H9 (cell line): ENCODE measurements at places on chromosomes 11 and 22. TPM values are rescaled to one million over a fixed set of nuclear protein-coding genes. Genes with fewer than 3 reads are reported as not detected.

DNA sequence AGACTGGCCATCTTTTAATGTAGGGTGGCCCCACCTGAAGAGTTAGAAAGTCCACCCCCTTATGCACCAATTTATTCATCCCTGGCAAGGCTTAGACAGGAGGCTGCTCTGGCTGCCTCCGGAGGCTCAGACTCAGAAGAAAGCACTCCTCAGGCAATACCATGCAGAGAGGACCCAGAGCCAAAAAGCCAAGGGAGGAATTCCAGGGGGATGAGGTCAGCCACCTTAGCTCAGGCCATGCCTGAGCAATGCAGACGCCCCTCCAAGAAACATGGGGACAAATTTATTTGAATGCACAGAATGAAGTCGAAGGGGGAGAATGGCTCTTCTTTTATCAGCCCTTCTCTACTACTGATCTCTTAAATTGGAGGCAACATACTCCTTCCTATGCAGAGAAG is 39.7 kb upstream of the GLYAT start:
- no peaks in the 10 kb centered on the region for H3K27me3 ChIP-seq
- H3K4me1 ChIP-seq = no peaks in the 10 kb centered on the region
- H3K27ac ChIP-seq = no peak overlapping the region
- no peak for DNase-seq
- no peak overlapping the region for H3K4me3 ChIP-seq

DNA sequence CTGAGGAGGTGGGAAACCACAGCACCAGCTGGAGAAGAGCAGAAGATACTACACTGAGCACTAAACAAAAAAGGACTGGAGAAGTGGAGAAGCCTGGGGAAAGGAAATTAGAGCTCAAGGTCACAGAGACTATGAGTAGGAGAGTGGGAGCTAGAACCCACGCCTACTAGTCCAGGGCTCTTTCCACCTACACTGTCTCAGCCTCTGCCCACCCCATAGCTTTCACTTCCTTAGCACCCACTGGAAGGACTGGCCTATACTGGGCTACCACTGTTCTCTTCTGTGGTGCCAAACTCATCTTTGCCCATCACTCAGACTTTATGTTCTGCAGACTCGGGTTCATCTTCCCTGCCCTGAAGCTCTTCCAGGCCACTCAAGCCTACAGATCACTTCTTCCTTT is 94.3 kb upstream of the PHOX2A start:
- no peaks in the 10 kb centered on the region for H3K27me3 ChIP-seq
- H3K4me1 ChIP-seq = no peaks in the 10 kb centered on the region

The FBLN1 gene
- 137 and 140 TPM in 2 replicates for total RNA-seq

The HTATIP2 gene
- 32.8 and 33.6 TPM in 2 replicates for total RNA-seq

DNA sequence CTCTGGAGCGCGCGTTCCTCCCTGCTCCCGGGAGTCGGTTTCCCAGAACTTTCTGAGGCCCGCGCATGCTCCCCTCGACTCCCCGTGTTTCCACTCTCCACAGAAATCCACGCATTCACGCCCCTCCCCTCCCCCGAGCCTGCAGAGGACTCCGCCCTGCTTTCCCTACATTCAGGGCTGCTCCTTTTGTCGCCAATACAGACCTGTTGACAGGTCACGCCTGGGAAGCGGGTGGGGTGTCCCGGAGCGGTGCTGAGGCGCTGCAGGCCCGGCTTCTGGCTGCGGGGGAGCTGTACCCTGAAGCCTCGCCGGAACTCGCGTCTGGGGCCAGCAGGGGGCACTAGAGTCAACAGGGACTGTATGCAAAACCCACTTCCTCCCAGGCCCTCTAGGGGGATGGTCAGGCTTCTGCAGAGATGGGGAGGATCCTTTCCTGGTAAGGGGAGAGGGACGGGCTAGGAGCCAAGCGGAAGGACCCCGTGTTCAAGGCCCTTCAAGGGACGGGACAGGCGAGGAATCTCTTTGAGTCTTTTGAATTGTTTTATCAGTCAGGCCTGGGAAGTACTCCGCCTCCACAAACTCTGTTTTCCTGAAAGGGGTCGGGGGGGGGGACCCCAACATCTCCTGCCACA is at the start of gene PRAME:
Gene PRAME, minus strand, starts transcription at position 294 of the 632 bp plus-strand sequence. CDS start 2,433 bp downstream, outside the sequence.
- no peaks in the 10 kb centered on the region for H3K4me1 ChIP-seq
- H3K27ac ChIP-seq = no peak within 1 kb of the TSS

GRCh38 chr22:48929276-48929790 is 898.3 kb downstream of the BRD1 start:
- H3K4me1 ChIP-seq = no peaks in the 10 kb centered on the region
- H3K4me3 ChIP-seq = no peak overlapping the region
- H3K27me3 ChIP-seq = peaks cover 3% of the 10 kb centered on the region; the same call in 1 of the 2 replicates

The SMC1B gene
- 0.11 TPM in 1 of 2 replicates, not detected in the other for total RNA-seq

The OLFML1 gene
- not detected in 2 replicates for total RNA-seq

DNA sequence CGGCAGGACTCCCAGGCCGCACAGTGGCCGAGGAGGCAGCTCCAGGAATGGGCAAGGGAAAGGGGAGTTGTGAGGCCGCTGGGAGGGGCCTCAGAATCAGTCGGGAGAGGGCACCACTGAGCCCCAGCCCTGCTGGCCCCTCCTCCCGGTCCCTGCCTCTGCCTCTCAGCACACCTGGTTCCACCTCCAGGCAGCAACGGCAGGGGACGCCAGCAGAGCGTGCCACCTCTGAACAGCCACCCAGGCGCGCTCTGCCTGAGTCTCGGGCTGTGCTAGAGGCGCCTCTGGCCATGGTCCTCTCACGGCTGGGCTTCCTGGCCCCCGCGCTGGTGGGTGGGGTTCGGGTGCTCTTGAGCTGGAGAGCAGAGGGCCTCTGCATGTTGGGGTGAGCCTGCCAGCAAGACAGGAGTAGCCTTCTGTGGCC is 33.0 kb downstream of the MOB2 start:
- peak; percentile 92 for DNase-seq
- H3K4me3 ChIP-seq = no peak overlapping the region
- peaks cover 6% of the 10 kb centered on the region; the same call in 2 of the 3 replicates for H3K36me3 ChIP-seq
- H3K27ac ChIP-seq = no peak overlapping the region
- no peaks in the 10 kb centered on the region for H3K27me3 ChIP-seq

The RAB39A gene
- 9.2 and 9.7 TPM in 2 replicates for total RNA-seq

The VPREB3 gene
- 0.50 TPM in 2 replicates for total RNA-seq

DNA sequence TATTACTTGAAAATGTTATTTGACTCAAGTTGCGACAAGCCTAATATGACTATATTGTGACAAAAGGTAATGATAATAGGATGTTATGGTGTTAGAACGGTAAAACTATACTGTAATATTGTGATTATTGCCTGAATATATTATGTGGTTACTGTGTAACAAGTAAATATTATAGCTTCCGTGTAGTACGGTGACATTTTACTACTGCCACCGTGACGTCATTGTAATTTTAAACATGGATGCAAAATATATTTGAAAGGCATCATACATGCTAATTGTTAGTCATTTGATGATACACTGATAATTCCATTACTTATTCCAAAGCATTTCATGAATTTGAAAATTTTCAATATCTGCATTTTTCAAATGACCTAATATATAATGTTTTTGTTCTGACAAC is 2.5 kb downstream of the ELP4 start:
- H3K4me1 ChIP-seq = no peaks in the 10 kb centered on the region
- 0 out of 2 replicates have a peak, but pooled peaks cover 3% of the 10 kb centered on the region for H3K36me3 ChIP-seq
- H3K4me3 ChIP-seq = no peak overlapping the region

DNA sequence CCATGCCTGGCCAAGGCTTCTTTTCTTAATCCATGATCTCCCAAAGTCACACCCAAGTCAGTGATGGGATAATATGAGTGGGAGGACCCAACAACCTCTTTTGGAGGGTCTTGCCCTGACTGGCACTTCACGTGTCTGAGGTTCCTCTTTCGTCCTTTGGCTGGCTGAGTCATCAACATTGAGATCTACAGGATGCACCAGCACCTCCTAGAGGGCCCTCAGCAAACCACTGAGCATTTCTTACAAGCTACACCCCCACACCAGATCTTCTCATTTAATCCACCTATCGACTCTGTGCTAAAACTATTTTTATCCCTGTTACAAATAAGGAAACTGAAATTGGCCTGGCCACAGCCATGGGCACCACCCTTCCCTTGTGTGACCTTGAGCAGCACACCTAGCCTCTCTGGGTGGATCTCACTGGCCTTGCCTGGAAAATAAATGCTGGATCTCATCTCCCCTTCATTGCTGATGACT is 63.4 kb downstream of the FLI1 start:
- no peaks in the 10 kb centered on the region for H3K36me3 ChIP-seq
- H3K27me3 ChIP-seq = no peaks in the 10 kb centered on the region
- H3K4me1 ChIP-seq = peaks cover 7% of the 10 kb centered on the region; the same call in 1 of the 2 replicates
- no peak overlapping the region for H3K4me3 ChIP-seq
- no peak overlapping the region for H3K27ac ChIP-seq
- DNase-seq = peak; percentile 58

- DNase-seq = no peak
- H3K27me3 ChIP-seq = no peaks in the 10 kb centered on the region
- no peak overlapping the region; the same call in 2 of the 3 replicates for H3K4me3 ChIP-seq
- H3K27ac ChIP-seq = no peak overlapping the region
Measured at GRCh38 chr22:43077121-43077877, 11.9 kb downstream of the TTLL1 start.

DNA sequence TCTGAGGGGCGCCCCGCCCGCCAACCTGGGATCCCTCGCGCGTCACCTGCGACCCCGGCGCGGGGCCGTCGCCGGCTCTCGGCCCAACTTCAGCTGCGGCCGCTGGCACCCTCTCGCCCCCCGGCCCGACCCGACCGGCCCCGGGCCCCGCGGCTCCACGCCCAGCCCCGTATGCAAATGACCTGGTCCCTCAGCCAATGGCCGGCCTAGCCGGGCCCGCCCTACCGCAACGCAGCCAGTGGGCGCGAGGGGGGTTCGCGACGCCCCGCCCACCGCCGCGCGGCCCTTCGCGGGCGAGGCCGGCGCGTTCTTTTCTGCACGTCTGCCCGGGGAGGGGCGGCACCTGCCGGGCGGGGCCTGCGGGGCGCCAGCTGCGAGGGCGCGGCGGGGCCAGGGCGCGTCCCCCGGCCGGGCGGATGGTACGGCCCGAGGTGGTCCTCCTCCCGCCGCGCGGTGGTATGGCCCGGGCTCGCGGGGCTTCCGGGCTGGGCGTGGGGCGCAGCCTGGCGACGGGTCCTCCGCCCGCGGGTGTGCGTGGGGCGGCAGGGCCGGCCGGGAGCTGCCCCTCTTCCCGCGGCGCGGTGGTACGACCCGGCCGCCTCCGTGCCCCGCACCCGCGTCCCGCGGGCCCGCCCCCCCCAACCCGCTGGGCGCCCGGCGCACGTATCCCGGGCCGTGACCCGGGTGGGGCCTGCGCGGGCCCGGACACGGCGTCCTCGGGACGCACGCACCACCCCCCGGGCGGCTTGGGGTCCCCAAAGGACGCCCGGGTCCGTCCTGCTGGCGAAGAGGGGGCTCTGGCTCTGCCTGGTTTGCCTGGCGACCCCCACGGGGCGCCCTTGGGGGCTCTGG is 7.7 kb upstream of the PHRF1 start:
- no peak overlapping the region for H3K27ac ChIP-seq
- no peaks in the 10 kb centered on the region for H3K4me1 ChIP-seq
- H3K36me3 ChIP-seq = peaks cover 2% of the 10 kb centered on the region
- DNase-seq = peak; percentile 96
- no peaks in the 10 kb centered on the region for H3K27me3 ChIP-seq

The INPP5J gene
- total RNA-seq = 4.7 and 4.9 TPM in 2 replicates

The UQCR10 gene
- 116 and 124 TPM in 2 replicates for total RNA-seq

DNA sequence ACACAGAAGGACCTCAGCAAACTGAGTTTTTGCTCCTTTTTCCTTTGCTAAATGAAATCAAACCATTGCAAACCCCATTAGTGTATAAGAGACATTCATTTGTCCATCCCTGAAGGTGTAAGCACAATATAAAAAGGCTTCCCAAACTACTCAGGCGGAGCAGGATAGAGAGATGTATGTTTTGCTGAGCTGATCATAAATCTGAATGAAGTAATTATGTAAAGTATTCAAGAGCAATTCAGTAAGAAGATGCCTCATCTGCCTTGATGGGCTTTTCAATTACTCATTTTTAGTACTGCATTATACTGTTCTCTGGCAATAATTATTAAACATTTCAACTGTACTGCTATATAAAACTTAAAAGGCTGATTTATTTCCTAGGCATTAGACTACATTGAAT is 65.0 kb downstream of the SPON1 start:
- H3K4me1 ChIP-seq = no peaks in the 10 kb centered on the region

The TRIM6 gene
- total RNA-seq = 14.1 and 17.9 TPM in 2 replicates

DNA sequence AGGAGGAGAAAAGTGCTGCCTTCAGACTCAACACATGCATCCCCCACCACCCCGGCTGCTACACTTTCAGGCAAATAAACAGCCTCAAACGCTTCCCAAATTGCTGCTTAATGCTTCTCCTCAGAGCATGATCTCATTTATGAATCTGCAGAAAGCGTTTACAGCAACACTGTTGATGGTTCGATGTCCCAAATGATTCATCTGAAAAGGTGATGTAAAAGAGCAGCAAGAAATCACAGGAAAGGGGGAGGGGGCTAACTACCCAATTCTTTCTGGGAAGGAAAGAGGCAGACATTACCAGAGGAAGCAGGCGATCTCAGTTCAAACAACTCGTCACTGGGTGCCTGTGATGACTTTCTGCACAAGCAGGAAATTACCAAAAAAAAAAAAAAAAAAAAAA is 119.6 kb downstream of the TENM4 start:
- H3K36me3 ChIP-seq = no peaks in the 10 kb centered on the region
- H3K4me3 ChIP-seq = no peak overlapping the region
- no peak for DNase-seq
- H3K4me1 ChIP-seq = no peaks in the 10 kb centered on the region
- no peak overlapping the region for H3K27ac ChIP-seq

GRCh38 chr11:34492806-34493414 is 20.7 kb downstream of the ELF5 start:
- DNase-seq = peak; percentile 44
- no peak overlapping the region for H3K27ac ChIP-seq
- H3K27me3 ChIP-seq = no peaks in the 10 kb centered on the region
- no peak overlapping the region for H3K4me3 ChIP-seq
- no peaks in the 10 kb centered on the region for H3K36me3 ChIP-seq
